ENCODE measurements at places on chromosomes 13 and 19. TPM values are rescaled to one million over a fixed set of nuclear protein-coding genes. Genes with fewer than 3 reads are reported as not detected.

VSIG10L gene
- 4.2 TPM for polyA plus RNA-seq

FPR3 gene
- polyA plus RNA-seq = 0.18 TPM

DNAJC3 gene
- 41.4 TPM for polyA plus RNA-seq

KLK11 gene
- 0.30 TPM for polyA plus RNA-seq

ZNF429 gene
- polyA plus RNA-seq = 23.3 TPM

GRCh38 chr13:111907341-111907880 is 159.5 kb upstream of the SOX1 start:
- no peak for DNase-seq

- DNase-seq = no peak
Measured at GRCh38 chr19:40155749-40156265, 35.4 kb upstream of the MAP3K10 start.

- DNase-seq = no peak
Measured at GRCh38 chr19:46030812-46031550, 8.1 kb upstream of the PGLYRP1 start.

DNA sequence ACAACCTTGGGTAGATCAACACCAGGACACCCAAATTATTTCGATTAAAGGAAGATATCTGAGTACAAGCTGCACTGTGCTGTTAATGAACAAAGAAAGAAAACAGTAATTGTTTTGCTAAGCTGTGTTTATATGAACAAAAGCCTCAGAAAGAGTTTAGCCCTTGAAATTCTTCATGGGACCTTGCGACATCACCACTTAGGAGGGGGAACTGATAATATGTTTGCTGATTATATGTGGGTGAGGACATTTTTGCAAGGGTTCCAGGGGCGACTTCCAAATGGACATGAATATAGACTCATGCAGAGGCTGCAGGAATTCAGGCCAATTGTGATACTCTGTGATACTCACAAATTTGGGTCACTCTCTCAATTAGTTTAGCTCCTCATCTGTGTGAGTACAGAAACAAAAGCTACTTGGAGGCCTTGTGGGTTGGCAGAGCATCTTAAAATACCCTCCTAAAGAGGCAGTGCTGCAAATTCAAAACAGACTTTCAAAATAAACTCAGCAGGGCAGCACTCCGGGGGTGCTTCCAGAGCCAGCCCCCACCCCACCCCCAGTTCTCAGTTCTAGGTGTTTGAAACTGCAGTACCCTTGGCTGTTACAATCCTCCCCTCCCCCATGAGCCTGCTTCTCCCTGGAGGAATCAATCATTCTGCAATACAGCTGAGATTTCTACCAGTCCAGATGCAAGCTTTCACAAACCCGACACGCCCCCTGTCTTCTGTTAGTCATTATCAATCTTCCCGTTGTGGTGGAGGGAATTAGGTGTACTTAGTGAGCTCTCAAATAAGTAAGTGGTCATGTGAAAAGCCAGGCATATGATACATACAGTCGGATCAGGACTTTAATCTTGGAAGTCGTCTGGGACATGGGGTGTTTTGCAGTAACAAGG is 97.0 kb upstream of the MBNL2 start:
- no peak for DNase-seq

DNA sequence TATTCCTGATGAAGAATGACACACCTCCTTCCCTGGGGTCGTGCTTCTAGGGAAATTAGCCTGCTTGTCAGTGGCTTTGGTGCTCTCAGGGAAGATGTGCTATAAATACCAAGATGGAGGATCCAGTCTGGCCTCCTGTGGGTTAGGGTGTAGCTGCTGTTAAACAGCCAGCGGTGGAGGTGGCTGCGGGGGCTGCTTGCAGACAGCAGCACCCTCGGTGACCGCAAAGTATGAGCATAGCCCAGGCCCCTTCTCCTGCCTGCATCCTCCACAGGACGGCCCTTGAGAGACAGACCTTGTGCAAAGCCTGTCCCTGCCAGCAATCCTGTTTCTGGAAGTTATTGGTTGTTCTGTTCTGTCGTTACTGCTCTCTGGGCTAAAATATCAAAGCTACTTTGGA is 11.4 kb downstream of the VSTM2B start:
- DNase-seq = no peak

DNA sequence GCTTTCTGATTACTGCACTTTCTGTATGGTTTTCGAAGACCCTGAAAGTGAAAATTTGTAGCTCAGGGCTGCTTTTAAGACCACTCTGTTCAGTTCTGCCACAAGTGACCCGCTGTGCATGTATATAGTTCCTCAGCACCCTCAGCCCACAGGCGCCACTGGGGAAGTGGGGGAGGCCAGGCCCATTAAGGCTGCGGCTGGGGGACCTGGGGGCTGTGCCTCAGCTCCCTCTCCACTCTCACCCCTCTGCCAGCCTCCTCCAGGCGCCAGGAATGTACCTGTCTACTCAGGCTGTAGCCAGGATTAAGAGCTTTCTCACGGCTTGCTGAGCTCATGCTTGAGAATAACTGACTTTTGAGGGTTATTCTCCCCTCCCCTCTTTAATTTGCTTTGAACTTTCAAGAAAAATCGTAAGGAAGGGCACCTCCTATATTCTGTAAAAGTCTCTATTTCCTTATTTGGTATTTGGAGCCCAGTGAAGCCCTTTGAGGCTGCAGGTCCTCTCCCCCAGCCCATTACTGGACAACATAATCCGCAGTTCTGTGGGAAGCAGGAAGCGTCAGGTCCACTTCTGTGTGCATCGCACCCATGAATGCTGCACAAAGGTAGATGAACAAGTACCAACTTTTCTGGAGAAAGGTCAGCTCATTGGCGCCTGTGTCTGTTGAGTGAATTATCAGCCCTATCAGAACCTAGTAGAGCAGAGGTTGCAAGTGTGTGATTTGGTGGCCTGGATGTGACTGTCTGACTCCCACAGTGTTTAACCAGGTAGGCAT is 29.6 kb downstream of the GJA3 start:
- no peak for DNase-seq

GRCh38 chr13:34708566-34709313 is 233.3 kb upstream of the NBEA start:
- no peak for DNase-seq

GRCh38 chr13:34247596-34247995 is 429.6 kb downstream of the RFC3 start:
- DNase-seq = no peak

- DNase-seq = no peak
Measured at GRCh38 chr19:33402421-33403220, 29.1 kb downstream of the CEBPG start.

DNA sequence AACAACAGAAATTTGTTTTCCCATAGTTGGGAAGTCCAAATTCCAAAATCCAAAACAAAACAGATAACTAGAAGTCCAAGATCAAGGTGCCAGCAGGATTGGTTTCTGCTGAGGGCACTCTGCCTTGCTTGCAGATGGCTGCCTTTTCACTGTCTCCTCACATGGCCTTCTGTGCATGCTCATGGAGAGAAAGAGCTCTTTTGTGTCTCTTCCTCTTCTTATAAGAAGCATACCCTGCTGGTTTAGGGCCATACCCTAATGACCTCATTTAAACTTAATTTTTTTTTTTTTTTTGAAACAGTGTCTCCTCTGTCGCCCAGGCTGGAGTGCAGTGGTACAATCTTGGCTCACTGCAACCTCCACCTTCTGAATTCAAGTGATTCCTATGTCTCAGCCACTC is 1974.1 kb upstream of the PCDH20 start:
- DNase-seq = no peak

DNA sequence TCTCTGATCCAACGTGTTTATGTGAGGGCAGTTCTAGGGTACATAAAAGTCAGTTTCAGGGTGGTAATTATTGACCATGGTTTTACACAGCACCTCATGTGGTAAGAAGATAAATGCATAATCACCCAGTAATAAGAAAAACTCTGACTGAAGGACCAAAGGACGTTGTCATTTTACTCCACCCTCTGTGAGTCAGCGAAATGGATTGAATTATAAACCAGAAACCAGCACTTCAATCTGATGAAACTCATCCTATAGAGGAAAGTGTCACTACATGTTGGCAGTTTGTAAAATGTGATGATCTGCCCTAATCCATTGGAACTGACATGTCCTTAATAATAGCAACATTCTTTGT is 406.8 kb downstream of the KLF5 start:
- DNase-seq = no peak

GRCh38 chr19:35350591-35350990 is 2.9 kb downstream of the FFAR1 start:
- DNase-seq = no peak
